EH (cell line): ENCODE measurements at places on chromosomes 2 and 18.

DNA sequence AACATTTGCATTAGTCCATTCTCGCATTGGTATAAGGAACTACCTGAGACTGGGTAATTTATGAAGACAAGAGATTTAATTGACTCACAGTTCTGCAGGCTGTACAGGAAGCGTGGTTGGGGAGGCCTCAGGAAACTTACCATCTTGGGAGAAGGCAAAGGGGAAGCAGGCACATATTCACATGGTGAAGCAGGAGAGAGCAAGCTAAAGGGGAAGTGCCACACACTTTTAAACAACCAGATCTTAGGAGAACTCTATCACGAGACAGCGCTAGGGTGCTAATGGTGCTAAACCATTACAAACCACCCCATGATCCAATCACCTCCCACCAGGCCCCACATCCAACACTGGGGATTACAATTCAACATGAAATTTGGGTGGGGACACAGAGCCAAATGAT is 201.7 kb upstream of the MGAT5 start:
- DNase-seq: no peak

DNA sequence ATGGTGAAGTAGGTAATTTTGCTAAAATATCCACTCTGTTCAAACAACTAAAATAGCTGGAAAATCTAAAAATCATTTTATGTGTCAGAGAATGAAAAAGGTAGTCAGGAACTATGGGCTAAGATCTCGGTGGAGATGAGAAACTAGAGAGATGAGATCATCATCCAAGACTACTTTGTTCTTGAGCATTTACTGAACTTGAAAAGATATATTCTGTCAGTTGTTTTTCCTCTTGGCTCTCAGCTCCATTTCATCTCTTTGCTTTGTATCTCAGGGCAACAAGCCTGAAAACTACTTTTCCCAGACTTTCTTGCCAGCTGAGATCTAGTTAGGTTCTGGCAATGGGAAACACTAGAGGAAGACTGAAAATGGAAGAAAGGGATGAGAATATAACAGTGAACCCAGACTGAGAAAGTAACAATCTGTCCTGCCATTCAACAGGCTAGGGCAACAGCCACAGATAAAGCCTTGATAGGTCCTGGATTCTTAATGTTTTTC is 346.2 kb upstream of the MEX3C start:
- DNase-seq: no peak

DNA sequence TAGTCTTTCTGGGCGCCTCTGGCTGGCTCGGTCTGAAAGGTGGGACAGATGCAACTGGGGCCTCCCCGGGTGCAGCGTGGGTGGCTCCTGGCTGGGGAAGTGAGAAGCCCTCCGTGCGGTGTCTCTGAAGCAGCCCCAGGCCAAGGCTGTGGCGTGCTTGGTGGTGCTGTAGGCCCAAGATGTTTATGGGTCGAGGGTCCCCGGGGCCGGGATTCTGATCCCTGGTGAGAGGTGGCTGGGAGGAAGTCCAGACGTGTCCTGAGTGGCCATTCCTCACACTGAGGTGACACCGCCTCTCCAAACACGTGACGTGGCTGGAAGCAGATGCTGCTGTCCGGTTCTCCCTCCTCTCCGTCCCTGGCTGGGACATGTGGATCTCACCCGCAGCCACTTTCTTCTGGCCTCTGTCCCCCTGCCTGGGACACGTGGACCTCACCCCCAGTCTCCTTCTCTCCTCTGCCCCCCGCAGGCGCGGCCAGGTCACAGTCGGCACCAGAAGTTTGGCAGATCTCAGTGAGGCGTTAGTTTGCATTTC is 12.6 kb downstream of the RTP5 start:
- peak; percentile 58 for DNase-seq

DNA sequence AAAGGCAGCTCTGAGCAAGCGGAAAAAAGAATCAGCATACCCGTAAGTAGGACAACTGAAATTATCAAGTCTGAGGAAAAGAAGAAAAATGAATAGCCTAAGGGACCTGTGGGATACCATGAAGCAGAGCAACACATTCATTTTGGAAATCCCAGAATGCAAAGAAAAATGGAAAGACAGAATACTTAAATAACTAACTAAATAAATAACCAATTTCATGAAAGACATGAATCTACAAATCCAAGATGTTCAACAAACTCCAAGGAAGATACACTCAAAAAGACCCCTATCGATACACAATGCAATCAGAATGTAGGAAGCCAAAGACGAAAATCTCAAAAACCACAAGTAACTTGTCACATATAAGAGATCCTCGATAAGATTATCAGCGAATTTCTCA is 117.0 kb downstream of the USP34 start:
- DNase-seq: no peak

- DNase-seq: no peak
Measured at GRCh38 chr2:12971581-12972365, 255.0 kb downstream of the TRIB2 start.

GRCh38 chr2:205589479-205589878 is 92.8 kb upstream of the NRP2 start:
- DNase-seq: peak; percentile 23

- DNase-seq: no peak
Measured at GRCh38 chr2:134985061-134985460, 62.2 kb downstream of the MAP3K19 start.

GRCh38 chr2:59342166-59342565 is 1101.0 kb upstream of the FANCL start:
- no peak for DNase-seq

GRCh38 chr2:43032213-43033015 is 194.0 kb downstream of the ZFP36L2 start:
- peak; percentile 31 for DNase-seq
